Fibroblast of pulmonary artery (primary cell): ENCODE measurements at places on chromosomes 7 and 10.

- no peak for DNase-seq
Measured at GRCh38 chr7:55237156-55237893, 127.8 kb upstream of the LANCL2 start.

DNA sequence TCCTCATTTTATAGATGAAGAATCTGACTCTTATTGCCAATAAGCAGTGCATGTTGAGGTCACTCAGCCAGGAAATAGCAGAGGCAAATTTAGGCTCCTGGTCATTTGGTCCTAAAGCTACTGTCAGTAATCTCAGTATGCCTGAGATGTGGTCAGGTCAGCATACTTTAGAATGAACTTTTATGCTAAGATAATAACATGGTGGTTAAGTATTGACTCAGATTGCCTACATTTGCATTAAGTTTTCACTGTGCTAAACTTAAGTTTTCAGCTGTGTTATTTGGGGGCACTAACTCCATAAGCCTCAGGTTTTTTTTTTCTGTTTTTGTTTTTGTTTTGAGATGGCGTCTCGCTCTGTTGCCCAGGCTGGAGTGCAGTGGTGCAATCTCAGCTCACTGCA lies 35.9 kb upstream of the CCSER2 start:
- no peak for DNase-seq

DNA sequence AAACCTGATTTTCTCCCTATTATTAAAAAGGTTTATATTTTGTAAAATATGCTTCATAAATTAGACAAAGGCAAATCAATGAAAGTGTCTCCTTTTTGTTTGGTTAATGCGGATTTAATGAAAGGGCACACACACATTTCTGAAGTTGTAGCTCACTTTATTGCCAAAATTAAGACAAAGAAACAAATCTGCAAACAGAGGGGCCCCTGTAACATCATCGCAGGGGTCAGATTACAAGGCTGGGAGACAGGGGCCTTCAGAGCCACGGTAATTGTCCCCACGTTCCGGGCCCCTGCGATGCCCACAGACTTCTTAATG lies 22.4 kb downstream of the FGFBP3 start:
- no peak for DNase-seq

- no peak for DNase-seq
Measured at GRCh38 chr7:18706670-18707069, 211.1 kb downstream of the HDAC9 start.

DNA sequence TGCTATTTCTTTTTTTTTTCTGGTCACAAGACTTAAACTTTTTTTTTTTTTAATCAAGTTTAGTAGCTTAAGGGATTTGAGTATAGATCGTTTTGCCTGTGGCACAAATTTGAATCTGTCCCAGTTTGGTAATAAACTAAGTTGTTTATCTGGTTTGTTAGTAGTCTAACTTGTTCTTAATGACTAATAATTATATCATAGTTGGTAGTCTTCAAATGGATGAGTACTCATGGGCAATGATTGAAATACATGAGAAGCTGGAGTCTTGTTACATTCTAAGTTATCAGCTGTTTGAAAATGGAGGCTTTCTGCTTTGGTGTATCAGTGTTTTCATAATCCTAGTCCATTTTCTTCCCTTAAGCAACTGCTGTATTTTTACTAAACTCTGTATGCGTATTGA lies 12.3 kb downstream of the BTAF1 start:
- DNase-seq, result no peak

GRCh38 chr10:48890888-48891850 lies 48.5 kb downstream of the LRRC18 start:
- DNase-seq, result peak; percentile 6

DNA sequence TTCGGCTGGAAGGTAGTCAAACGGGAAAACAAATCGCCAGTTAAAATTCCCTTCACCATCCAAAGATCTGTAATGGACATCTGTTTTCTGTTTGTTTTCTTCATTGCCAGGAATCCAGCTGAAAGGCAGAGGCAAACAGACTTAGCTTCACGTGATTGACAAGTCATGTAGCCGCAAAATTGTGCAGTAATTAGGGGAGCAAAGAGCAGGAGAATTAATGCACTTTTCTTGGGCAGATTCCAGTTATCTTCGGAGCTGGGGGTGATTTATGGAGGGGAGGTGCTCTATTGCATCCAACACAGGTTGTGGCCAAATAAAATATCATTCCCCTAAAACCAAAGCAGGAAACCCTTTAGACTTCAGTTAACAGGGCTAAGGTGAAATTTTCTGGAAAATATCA lies 162.2 kb downstream of the MYOF start:
- no peak for DNase-seq

GRCh38 chr7:151757274-151757673 lies 119.6 kb downstream of the PRKAG2 start:
- DNase-seq, result no peak

GRCh38 chr10:114110174-114110972 lies 63.6 kb downstream of the CCDC186 start:
- no peak for DNase-seq

DNA sequence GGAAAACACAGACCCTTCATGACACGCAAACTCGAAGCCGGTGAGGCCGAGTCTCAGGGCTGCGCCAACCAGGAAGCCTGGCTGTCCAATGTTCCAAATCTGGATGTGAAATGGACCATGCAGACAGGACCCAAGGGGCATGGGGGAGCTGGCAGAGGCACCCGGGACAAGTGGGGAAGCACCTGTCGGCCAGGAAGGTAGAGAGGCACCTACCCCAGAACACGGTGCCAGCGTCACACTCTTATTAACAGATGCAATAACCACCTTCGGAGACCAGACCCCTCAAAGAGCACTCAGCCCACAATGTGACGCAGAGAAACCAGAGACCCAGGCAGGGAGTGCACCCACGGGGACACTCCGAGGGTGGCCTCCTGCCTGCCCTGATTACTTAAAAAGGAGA lies 88.3 kb upstream of the PDGFA start:
- no peak for DNase-seq

GRCh38 chr10:22931948-22932347 lies 4.1 kb downstream of the ARMC3 start:
- DNase-seq, result peak; percentile 42

- peak; percentile 5 for DNase-seq
Measured at GRCh38 chr10:55283031-55283430, 482.0 kb upstream of the PCDH15 start.

GRCh38 chr7:13508586-13508985 lies 480.9 kb downstream of the ETV1 start:
- DNase-seq, result no peak

DNA sequence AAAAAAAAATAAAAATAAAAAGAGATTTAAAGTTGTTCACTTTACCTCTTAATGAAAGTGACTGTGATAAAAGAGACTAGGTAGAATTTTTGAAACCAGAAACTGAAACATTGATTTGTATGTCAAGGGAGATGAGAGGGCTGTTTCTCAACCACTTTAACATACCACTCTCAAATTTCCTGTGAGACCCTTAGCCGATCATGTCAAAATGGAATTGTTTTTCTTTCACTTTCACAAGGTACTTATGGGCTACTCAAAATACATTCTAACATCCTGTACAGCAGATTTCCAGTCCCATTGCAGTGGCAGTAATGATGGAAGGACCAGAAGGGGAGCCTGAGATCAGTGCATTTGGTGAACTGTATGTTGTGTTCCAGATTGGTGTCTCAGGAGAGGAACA lies 261.2 kb downstream of the PPP1R3A start:
- DNase-seq, result no peak

- no peak for DNase-seq
Measured at GRCh38 chr7:95899919-95900513, 127.7 kb downstream of the DYNC1I1 start.

- DNase-seq, result no peak
Measured at GRCh38 chr10:89525556-89525955, 9.8 kb downstream of the SLC16A12 start.

- peak; percentile 64 for DNase-seq
Measured at GRCh38 chr7:43501870-43502269, 81.0 kb upstream of the STK17A start.

- DNase-seq, result peak; percentile 13
Measured at GRCh38 chr7:92925876-92926696, 89.7 kb upstream of the CDK6 start.

DNA sequence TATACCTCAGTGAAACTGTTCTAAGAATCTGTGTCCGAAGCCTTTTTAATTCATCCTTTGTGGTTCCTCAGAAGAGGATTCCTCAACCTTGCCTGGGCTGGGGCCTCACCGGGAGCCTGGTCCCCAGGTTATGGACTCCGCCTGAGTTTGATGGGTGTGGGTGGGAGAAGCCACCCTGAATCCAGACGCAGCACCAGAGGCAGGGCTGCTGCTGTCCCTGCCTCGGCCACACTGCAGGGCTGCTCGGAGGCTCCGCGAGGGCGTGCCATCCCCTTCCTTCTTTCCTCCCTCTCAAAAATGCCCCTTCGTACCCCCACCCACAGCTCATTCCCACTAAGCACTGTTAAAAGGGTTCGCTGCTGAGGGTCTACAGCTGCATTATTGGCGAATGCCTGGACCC lies 146.3 kb downstream of the ADARB2 start:
- DNase-seq, result no peak

DNA sequence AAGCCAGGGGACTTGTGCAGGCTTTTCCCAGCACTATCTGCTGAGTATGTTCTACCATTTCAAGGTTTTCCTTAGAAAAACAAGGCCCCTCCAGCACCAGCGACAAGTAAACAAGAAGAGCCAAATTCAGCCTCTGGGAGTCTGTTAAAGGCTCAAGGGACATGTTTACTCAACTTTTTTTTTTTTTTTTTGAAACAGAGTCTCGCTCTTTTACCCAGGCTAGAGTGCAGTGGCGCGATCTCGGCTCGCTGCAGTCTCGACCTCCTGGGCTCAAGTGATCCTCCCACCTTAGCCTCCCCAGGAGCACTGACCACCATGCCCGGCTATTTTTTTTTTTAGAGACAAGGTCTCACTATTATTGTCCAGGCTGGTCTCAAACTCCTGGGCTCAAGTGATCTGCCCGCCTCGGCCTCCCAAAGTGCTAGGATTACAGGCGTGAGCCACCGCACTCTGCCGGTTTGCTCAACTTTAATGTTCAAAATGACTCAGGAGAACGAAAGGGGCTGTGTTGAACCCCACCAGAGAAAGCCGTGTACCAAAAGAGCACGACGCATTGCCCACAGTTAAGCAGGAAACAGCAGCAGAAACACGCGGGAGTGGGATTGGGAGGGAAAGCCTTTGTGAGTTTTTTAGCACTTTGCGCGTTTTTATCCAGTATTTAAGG lies 772 bp downstream of the PRDX3 start:
- no peak for DNase-seq

DNA sequence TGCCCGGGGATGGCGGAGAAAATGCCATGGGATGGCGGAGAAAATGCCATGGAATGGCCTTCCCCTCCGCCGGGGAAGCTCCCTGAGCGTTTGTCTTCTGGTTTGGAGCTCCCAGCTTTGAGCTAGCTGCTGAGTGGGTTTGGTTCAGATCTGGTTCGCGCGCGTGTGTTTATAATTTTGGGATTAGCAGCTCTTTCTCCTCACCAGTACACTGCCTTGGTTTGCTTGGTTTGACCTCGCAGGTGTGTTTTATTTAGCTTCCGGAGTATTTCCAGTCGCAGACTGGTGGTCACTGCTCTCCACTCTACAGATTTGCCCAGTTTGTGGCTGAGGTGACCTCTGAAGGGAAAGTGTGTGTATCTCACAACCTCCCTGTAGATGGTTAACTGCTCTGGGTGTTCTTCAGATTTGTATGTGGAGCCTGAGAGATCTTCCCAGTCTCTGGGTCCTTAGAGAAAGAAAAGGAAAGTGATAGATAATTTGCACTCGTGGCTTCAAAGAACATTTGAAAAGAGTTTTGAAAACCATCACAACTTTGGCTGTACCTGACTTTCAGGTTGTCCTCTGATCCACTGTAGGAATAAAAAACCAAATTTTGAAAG lies 597 bp downstream of the ZNF277 start:
- DNase-seq, result no peak

DNA sequence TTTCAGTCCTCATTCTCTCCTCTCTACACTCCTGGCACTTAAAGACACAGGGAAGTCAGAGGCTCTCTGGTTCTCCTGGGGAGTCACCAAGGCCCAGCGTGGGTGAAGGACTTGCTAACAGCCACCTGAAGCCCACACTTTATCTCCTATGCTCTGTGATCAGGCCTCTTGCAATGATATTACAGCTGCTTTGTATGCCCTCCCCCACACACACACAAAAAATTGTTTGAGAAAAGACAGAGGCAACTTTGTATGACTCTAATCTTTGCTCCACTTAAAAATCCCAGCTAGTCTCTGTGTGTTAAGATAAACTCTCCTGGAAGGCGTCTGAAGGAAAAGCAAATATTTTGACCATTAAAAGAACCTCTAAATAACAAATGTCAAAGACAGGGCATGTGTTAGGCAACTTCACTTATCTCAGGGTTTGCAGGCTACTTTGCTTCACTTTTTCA lies 507.2 kb downstream of the TNS3 start:
- DNase-seq, result peak; percentile 45

- DNase-seq, result peak; percentile 11
Measured at GRCh38 chr10:98351831-98352402, 63.1 kb downstream of the PYROXD2 start.

GRCh38 chr10:18010050-18010449 lies 58.3 kb downstream of the SLC39A12 start:
- peak; percentile 43 for DNase-seq

GRCh38 chr7:158228986-158229385 lies 358.6 kb downstream of the PTPRN2 start:
- DNase-seq, result no peak

DNA sequence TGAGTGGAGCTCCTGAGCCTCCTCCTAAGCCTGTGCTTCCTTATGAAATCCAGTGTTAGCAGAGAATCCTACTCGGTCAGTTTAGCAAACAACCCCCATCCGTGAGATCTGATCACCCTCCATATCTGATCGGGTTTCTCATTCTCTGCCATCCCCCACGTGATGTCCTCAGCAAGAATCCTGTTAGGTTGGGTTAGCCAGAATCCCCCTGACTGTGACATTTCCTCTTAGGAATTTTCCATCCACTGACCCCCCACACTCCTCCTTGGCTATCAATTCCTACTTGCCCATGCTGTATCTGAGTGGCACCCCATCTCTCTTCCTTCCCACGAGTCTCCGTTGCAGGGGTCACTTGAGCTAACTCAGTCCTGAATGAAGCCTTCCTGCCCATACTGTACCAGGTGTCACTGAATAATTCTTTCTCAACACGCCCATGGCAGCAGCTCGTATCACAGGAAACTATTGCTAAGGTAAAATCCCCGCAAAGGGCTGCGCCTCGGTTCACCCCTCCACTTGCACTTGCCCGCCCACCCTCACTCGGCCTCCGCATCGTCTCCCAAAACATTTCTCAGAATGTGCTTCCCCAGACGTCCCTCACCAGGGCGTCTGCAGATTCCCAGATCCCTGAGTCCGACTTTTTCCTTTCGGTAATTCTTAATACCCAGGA lies 44.1 kb downstream of the MYOF start:
- DNase-seq, result peak; percentile 72

GRCh38 chr7:1459920-1460820 lies 900 bp upstream of the MICALL2 start:
- DNase-seq, result no peak

GRCh38 chr7:129108581-129108980 lies 35.9 kb upstream of the TSPAN33 start:
- DNase-seq, result no peak

DNA sequence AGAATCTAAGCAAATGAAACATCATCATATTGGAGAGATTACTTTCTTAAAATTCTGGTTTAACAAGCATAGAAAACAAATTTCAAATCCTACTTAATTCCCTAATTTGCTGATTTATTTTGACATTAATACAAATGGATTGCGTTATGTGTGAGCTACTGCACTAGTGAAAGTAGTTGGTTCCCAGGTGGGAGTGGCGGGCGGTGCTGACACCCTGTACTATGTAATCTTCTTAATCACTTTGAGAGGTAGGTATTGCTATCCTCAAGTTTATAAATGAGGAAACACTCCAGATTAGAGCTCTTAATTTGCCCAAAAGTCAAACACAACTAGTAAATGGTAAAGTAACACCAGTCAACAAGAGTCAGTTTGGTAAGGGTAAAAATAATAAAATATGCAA lies 131.1 kb downstream of the ELAPOR2 start:
- DNase-seq, result no peak
